Natural killer cell (primary cell): ENCODE measurements at places on chromosomes 3 and 15. TPM values are rescaled to one million over a fixed set of nuclear protein-coding genes. Genes with fewer than 3 reads are reported as not detected.

Gene NCBP2
- 37.5 TPM for total RNA-seq

Gene ZNF639
- total RNA-seq, result 51.8 TPM

Gene ACKR4
- total RNA-seq, result not detected

DNA sequence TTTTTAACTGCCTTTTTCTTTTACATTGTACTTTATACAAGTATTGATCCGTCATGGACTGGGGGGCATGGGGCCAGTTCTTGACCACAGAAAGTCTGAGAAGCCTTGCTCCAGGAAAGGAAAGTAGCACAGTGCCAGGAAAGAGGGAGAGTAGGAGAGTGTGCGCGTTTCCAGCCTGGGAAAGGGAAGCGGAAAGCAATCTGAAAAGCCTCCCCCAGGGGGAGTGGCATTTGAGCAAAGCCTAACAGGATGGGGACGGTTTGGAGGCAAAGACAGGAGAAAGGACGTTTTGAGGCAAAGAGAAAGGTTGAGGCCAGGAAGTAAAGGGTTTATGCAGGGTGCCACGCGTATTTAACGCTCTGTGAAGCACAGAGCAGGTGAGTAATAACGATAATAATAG lies 116.9 kb downstream of the RORA start:
- DNase-seq, result no peak

Gene AP3B2
- not detected for total RNA-seq

GRCh38 chr3:153714588-153715290 lies 406.5 kb upstream of the ARHGEF26 start:
- DNase-seq, result no peak

- DNase-seq, result no peak
Measured at GRCh38 chr3:120416868-120417267, 33.9 kb downstream of the FSTL1 start.

GRCh38 chr3:128489674-128489926 lies 3.4 kb downstream of the GATA2 start:
- no peak for DNase-seq

DNA sequence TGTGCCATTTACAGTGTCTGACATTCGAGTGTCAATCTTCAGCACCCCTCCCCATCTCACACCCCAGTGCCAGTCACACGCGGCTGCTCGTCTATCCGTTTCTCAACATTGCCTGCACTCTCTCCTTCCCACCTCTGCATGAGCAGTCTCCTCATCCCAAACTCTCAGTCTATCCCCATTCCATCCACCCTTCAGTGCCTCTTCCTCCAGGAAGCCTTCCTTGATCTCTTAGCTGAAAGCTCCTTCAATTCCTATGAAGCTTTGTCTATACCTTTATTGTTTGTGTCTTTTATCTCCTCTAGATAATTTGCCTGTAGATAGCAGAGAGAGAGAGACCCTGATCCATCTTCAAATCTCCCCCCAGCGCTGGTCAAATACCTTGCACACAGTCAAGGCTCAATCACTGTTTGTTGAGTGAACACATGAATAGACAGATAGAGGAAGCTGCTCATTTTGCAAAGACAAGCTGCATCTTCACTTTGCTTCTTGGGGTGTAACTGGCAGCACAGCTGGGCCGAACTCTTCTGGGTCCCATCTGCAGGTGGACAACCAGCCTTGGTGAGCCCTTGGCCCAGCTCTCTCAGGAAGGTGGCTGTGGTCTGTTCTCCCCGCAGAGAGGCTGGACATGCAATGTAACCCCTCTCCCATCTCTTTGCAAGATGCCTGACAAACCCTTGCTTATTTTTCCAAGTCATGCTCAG lies 52.8 kb downstream of the ITGA11 start:
- DNase-seq, result no peak

Gene CP
- not detected for total RNA-seq

GRCh38 chr3:294096-294495 lies 97.5 kb downstream of the CHL1 start:
- DNase-seq, result no peak

DNA sequence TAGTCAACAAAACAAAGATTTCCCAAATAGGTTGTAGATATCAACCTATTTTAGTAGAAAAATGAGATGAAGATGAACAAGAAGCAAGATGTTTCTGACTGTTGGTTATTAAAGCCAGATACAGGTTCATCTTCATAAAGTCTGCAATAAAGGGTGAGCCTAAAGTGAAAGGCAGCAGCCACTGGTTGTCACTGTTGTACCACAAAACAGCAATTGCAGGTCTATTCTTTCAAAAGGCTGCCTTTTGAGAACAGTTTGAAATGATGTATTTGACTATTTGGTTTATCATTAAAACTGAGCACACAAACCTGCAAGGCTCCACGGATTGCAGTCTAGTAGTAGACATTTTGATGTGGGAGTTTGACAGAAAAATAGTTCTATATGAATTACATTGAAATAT lies 543.4 kb downstream of the GBE1 start:
- DNase-seq, result no peak

Gene CHRFAM7A
- total RNA-seq, result 32.5 TPM

DNA sequence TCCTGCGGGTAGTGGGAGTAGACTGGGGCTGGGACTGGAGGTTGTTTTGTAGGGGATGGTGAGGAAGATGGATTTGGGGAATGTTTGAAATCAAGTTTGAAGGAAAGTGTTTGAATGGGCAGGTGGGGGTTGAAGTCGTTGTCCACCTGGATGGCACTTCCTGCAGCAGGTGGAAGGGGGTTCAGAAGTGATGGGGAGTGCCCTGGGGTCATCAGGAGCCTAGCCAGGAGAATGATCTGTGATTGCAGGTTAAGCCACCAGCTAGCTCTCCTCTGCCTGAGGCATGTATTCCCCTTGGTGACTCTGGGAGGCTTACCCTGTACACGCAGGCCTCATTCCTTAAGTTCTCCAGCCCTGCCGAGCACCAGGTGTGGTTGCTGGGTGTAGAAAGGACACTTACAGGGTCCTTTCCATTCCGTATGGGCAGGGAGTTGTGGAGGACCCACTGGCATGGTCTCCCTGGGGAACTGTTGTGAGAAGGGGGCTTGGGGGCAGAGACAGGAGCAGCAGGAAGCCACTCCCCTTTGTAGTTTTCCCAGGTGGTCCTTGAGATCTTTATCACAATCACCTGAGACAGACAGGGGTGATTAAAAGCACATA lies 19.9 kb upstream of the EXOG start:
- no peak for DNase-seq
